Right cardiac atrium (tissue), 5 donors: ENCODE measurements at places on chromosomes 16 and 17.
A peak's percentile ranks its signal among the peaks of the same experiment; 100 is the strongest.

DNA sequence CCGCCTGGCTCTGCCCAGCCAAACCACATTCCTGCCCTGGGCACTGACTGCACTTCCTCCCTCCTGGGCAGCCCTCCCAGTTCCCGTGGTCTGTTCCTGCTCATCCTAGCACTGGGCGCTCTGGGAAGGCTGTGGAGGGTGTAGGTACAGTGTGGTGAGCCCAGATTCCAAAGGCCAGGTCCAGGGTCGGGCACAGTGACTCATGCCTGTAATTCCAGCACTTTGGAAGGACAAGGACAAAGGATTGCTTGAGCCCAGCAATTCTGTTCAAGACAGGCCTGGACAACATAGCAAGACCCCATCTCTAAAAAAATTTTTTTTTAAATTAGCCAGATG, 30.6 kb downstream of the C16orf74 start:
- DNase-seq, result no peak

DNA sequence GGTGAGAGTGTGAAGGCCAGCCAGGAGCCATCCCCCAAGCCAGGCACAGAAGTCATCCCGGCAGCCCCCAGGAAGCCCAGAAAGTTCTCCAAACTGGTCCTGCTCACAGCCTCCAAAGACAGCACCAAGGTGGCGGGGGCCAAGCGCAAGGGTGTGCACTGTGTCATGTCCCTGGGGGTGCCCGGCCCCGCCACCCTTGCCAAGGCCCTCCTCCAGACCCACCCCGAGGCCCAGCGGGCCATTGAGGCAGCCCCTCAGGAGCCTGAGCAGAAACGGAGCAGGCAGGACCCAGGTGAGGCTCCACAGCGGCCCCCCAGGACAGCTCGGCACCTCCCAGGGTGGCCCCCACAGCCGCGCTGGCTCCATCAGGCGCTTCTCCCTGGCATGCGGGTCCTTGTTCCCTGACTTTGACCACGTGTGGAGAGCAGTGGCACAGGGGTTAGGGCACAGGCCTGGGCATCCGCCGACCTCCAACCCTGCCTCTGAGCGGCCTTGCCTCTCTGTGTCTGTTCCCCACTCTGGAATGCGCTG, 13.5 kb downstream of the FLYWCH2 start:
- DNase-seq, result no peak

DNA sequence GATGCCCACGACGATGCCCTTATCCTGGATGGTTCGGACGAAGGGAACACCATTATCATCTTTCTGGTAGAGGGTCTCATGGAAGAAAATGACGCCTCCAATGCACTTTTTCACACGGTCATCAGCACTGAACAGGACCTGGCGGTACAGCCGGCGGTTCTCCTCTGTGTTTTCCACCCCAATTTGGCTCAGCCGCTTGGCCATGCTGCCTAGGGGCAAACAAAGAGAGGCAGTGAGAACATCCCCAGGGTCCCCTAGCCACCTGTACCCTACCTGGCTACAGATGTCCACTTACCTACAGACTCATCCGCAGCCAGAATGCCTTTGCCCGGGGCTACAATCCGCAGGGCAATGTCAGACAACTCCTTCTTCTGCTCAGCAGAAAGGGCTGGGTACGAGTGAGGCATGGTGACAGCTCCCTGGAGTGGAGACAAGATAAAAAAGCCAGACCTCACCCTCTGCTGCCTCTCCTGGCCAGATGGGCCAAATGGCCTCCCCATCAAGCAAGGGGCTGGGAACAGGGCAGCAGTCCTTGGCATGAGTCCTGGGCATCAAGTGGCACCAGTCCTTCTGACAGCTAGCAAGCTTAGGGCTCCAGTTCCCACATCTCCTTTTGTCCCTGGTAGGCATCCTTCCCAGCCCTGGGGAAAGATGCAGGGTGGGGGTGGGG, 1.4 kb downstream of the ALDOC start:
- peak; percentile 90 for DNase-seq

GRCh38 chr17:32879134-32879533, 2.2 kb upstream of the MYO1D start:
- no peak for DNase-seq

GRCh38 chr17:80805032-80805751, 186.4 kb upstream of the CHMP6 start:
- no peak for DNase-seq

GRCh38 chr16:71796501-71797097, 12.0 kb downstream of the AP1G1 start:
- DNase-seq, result no peak

DNA sequence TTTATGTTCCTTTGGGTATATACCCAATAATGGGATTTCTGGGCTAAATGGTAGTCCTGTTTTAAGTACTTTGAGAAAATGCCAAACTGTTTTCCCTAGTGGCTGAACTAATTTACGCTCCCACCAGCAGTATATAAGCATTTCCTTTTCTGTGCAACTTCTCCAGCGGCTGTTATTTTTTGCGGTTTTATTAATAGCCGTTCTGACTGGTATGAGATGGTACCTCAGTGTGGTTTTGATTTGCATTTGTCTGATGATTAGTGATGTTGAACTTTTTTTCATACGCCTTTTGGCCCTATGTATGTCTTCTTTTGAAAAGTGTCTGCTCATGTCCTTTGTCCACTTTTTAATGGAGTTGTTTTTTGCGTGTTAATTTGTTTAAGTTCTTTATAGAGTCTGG, 25.8 kb upstream of the TEKT1 start:
- no peak for DNase-seq

DNA sequence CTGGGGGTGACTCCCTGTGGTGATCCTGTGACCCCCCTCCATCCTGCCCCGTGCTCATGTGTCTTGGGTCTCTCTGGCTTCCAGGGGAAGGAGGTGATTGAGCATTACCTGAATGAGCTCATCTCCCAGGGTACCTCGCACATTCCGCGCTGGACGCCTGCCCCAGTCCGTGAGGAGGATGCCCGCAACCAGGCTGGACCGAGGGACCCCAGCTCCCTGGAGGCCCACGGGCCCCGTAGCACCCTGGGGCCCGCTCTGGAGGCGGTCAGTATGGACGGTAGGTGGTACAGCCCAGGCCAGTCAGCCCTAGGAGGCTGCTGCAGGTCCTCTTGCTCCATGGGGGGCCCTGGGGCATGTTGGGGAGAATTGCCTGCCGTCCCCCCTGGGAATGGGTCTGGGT, 33.6 kb downstream of the SEC14L5 start:
- no peak for DNase-seq

- no peak for DNase-seq
Measured at GRCh38 chr17:5775098-5775497, 190.8 kb upstream of the NLRP1 start.

DNA sequence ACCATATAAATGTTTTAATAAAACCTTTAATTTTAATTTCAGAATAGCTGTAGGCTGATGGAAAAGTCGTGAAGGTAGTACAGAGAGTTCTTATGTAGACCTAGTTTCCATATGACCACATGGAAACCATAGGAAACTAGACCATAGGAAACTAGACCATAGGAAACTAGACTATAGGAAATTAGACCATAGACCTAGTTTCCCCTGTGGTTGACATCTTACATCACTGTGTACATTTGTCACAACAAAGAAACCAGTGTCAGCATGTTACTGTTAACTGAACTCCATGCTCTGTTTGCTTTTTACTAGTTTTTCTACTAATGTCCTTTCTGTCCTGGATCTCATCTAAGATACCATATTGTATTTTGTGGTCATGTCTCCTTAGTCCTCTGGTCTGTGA, 14.6 kb downstream of the NUDT7 start:
- DNase-seq, result no peak

DNA sequence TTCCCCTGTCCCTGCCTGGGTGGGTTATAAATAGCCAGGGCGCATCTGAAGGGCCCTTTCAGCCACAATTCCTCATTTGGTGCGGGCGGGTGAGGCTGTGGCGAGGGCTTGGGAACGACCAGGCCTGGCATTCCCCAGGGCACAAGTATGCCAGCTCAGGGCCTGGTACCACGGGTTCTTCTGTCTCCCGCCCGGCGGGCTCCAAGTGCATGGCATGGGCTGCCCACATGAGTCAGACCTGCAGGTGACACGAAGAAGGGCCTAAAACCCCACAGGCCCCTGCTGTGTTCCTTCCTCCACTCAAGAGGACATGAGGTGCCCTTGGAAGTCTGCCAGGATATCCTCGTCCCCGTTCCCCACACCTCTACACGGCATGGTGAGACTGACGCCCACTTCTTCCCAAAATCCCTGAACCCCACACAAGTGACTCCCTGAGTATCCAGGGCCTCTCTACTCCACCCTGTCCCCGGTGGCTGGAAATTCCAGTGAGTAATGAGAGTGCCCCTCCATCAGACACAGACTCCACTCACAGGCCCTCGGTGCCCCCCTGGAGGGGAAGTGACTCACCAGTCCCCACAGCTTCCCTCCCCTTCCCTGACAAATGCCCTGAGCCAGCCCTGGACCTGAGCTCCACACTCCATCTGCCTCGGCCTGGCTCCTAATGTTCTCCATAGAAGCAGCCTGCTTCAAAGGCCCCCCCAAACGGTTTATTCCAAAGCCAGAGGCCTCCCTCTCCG, 68.8 kb downstream of the ABR start:
- DNase-seq, result peak; percentile 78

GRCh38 chr16:20073203-20074098, at the start of gene GPR139:
GPR139 (minus strand) TSS chr16:20073890; CDS start chr16:20073616, 274 bp downstream.
- no peak for DNase-seq

DNA sequence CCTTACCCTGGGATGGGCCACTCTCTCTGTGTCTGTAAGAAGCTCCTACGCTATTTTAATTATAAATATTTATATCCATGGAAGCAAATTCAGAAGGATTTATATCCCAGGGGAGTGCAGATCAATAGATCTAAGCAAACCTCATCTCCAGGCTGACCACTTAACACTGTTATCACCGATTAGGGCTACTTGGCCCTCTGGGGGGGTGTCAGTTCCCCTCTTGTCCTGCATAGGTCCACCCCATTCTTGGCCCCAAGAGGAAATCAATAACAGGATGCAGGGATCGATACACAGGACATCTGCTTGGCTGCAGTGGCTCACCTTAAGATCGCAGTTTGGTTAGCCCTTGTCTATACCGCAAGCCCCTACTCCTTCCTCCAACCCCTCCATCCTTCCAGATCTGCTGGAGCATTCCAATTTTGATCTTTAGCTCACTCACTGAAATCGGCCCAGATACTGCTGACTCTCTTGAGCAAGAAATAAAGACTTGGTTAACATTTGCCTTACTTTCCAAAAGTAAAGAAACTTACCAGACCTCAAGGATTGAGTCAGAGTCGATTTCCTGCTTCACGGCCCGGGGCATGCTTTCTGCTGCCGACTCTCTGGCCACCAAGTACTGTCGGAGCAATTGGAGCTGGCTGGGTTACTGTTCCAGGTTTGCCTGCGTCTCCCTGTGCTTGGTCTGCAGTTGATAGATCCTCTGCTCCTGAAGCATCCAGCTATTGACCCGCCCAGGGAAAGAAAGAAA, 112.3 kb upstream of the PMFBP1 start:
- DNase-seq, result no peak

- DNase-seq, result no peak
Measured at GRCh38 chr17:8469964-8470363, 34.3 kb downstream of the NDEL1 start.

- no peak for DNase-seq
Measured at GRCh38 chr17:66481271-66481670, 178.9 kb downstream of the PRKCA start.

- DNase-seq, result no peak
Measured at GRCh38 chr16:678209-678857, 1.9 kb upstream of the STUB1 start.

DNA sequence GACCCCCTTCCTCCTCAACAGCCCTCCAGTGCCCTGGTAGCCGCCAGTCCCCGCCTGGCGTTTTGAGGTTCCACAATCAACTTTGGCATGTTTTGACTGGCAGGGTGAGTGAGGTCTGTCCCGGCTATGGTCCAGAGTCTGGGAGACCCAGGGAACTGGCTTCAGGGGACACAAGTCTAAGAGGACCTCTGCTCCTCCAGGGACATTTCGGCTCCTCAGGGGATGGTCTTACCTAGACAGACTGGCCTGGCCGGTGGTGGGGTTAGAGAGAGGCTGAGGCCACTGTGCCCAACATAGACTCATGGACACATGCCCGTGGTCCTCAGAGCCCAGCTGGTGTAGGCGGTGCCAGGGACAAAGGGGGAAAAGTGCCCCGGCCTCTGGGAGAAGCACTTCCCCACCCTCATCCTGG, 2.2 kb downstream of the TMC8 start:
- no peak for DNase-seq

DNA sequence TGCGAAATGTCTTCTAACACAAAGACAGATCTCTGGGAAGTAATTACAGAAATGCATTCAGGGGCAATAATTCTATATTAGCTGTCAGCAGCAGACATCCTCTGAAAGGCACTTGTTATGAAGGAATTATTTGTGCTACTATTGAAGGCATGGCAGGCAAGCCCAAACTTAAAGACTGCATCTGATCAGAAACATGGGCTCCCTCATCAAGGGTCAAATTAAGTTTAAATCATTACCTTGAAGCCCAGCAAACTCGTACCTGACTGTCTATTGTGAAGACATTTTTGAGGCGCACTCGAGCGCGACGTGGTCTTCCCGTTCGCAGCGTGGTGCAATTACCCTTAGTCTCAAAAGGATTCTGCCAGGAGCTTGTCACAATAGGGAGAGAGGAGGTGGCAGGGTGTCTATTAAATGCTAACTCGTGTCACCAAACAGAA, 110.6 kb downstream of the ZNF423 start:
- DNase-seq, result no peak

DNA sequence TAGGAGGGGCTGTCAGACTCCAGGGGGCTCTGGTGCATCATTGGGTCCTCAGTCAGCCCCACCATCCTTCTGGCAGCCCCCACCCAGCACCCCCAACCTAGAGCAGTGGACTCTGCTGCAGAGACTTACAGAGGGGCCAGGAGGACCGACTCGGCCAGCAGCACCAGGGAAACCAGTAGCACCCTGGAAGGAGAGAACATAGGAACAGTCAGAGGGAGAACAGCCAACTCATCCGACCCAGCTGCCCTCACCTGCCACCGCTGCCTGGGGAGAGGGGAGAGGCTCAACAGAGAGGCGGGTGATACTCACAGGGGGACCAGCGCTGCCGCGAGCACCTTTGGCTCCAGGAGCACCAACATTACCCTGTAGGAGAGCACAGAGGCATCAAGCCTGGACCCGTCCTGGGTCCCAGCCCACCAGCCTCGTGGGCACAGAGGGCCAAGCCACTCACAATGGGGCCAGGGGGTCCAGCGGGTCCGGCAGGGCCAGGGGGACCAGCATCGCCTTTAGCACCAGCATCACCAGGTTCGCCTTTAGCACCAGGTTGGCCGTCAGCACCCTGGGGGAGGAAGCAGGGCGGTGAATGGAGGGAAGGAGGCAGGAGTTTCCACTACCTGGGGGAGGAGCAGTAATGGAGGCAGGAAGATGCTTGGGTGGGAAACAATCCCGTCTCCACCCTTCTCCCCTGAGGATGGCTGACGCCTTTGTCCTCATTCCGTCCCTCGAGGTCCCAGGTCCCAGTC, 11.7 kb downstream of the COL1A1 start:
- no peak for DNase-seq
